ENCODE measurements at places on chromosomes 5 and 9. TPM values are rescaled to one million over a fixed set of nuclear protein-coding genes. Genes with fewer than 3 reads are reported as not detected.
A peak's percentile ranks its signal among the peaks of the same experiment; 100 is the strongest.

DNA sequence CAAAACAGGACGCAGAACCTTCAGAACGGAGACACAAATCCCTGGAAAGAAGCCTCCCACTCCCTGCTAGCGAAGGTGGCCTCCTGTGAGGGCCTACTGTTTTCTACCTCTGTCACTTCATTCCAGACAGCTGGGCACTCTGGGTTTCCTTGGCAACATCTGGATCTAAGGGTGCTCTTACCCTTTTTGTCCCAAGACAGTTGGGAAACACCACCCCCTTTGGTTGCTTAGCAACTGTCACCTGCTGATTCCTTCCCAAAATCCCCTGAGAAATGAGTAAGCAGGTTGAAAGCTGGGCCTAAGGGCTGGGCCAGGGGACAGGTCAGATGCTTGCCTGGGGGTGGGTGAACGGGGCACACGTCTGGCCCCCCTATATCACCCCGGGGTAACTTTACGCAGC, 29.4 kb downstream of the NANS start:
- peak; percentile 35 for DNase-seq

The IL31RA gene
- total RNA-seq: 0.31 TPM

GRCh38 chr5:165834891-165835290, 2329.5 kb downstream of the MAT2B start:
- DNase-seq: no peak

- no peak for DNase-seq
These were observed 223.3 kb downstream of the EBF1 start for GRCh38 chr5:158876263-158876942.

The FBXL7 gene
- total RNA-seq: not detected

DNA sequence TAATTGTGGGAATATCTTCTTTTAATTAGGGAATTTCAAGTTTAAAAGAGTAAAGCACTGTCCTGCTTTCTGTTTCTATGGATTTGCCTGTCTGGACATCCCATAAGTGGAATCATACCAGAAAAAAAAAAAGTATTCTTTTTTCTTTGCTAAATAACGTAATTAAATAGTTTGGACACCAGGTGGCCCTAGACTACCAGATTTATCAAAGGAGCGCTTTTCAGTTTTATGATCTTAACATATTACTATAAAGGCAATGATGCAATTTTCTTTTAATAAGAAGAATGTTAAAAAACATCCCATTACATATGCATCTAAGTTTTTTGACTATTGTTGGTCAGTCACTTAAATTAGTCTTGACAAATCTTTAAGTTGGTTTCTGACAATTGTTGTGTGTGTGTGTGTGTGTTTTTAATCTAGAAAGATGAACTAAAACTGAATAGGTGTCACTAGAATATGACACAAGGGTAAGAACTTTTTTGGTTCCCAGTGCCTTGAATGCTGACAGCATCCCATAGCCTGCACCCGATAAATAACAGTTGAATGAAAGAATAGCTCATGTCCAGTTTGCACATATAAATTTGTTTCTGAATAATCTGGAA, 49.5 kb downstream of the C5orf22 start:
- DNase-seq: peak; percentile 8

- no peak for DNase-seq
These were observed 760 bp downstream of the NPR3 start for GRCh38 chr5:32711681-32712480.

DNA sequence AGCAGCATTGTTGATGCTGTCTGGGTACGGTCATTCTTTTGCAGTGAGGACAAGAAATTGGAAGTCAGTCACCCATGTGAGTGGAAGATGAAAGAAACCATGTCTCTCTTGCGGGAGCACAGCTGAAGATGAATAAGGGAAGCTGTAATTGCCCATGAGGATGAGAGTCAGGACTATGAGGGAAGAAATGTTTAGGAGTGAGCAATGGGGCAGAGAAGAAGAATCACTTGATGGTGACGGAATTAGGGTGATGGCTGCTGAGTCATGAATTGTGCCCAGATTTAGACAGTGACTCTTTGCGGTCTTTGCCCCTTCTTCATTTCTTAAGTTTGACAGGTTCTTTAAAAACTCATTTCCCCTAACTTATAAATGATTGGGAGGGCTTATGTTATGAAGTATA, 183.3 kb downstream of the MAST4 start:
- no peak for DNase-seq

The DBH gene
- not detected for total RNA-seq

Measured in activated naive CD4-positive, alpha-beta T cell treated with anti-CD3 and anti-CD28 coated beads for 36 hours (primary cell).